ENCODE measurements at places on chromosomes 4 and X. TPM values are rescaled to one million over a fixed set of nuclear protein-coding genes. Genes with fewer than 3 reads are reported as not detected.
A peak's percentile ranks its signal among the peaks of the same experiment; 100 is the strongest.

GRCh38 chr4:185830263-185830994 is 18.4 kb upstream of the SORBS2 start:
- DNase-seq: no peak

DNA sequence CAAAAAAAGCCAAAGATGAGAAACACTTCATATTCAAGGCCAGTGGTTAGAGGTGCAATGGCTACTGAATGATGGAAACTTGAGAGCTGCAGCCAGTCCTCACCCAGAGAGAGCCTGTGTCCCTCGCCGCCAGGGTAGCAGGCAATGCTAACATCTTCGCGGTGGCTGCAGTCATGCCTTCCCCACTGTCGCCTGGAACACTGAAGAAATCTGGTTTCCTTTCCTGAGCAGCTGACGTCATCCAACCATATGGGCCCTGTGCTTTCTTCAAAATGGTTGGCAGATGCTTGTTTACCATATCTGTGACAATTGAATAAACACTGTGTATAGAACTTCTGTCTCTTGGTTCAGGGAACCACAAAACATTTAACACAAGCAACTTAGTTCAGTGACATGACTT is 39.7 kb downstream of the PRSS12 start:
- no peak for DNase-seq

DNA sequence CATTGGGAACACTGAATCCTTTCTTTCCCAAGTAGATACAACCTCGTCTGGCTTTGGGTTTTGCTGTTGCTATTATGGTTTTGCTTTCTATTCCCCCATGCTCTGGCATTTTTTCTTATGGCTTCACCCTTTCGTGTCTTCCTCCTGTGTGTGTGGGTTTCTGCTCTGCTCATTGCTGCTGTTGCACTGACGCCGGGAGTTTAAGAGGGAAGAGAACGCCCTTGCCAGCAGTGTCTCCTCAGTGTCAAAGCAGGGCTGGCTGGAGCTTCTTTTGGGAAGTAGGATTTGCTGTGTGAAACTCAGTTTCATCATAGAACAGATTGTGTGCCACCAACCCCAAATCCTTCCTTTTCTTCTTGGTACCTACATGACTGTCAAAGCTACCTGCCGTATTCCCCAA is 63.7 kb downstream of the CLDN22 start:
- no peak for DNase-seq

DNA sequence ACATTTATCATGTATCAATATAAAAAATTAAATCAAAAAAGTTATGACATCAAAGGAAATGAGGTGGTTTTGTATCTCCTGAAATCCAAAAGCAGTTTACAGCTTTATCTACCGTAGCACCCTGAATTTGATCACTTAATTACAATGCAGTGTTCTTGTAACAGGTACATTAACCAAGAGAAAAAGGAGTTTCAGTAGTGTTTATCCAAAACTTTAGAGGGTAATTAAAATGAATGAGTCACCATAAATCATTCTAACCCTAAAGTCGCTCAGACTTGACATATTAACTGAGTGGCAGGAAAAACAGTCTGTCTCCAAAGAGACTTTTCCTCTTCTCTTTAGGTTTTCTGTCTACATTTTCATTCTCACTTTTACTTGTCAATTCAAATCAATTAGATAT is 907.6 kb upstream of the EPHA5 start:
- no peak for DNase-seq

Gene IBSP
- total RNA-seq: not detected

Gene TDO2
- not detected for total RNA-seq

Gene NSD2
- total RNA-seq: 32.7 TPM

Gene FABP2
- total RNA-seq: not detected

DNA sequence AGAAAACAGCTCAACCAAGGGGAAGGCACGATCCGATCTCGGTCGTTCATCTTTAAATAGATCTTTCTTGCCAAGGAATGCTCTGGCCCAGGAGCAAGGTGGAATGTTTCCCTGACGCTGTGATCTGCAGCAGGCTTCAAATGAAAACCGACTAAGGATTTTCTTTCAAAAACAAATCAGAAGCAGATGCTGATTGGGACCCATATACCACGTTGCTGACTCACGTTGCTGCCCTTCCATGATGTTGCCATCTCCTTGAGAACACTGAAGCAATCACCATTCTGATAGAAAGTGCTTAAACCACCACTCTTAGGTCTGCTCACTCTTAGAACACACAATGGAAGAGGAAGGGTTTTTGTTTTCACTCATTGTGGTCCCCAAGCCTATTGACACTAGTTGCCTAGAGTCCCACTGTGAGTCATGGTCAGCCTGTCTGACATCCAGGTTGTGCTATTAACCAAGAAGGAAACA is 26.1 kb downstream of the LAMTOR3 start:
- DNase-seq: no peak

DNA sequence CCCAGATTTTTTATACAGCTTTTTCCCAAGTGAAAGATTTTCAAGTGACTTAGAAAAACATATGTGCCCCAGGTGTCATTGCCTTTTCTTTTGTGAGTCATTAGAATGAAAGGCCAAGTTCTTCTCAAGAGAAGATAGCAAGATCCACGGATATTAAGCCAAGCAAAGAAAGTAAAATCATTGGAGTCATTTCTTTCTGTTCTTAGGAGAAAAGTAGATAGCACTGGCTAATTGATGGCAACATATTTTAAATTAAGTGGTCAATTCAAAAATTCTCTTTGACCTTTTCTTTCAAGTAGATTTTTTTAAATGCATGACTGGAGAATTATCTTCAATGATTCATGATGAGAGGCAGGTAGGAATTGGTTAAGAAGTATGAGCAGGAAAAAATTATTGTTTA is 94.4 kb downstream of the HHIP start:
- DNase-seq: no peak

- DNase-seq: no peak
Measured at GRCh38 chr4:113976741-113977525, 2.5 kb downstream of the ARSJ start.

Gene PLS3
- 321 TPM for total RNA-seq

Gene HAND2
- total RNA-seq: not detected

GRCh38 chr4:145097331-145097820 is 620 bp downstream of the ANAPC10 start:
- no peak for DNase-seq

- peak; percentile 12 for DNase-seq
Measured at GRCh38 chr4:85707611-85708010, 232.7 kb downstream of the ARHGAP24 start.

Gene NLGN3
- under 0.01 TPM for total RNA-seq

- no peak for DNase-seq
Measured at GRCh38 chr4:25489253-25489797, 112.3 kb downstream of the ANAPC4 start.

DNA sequence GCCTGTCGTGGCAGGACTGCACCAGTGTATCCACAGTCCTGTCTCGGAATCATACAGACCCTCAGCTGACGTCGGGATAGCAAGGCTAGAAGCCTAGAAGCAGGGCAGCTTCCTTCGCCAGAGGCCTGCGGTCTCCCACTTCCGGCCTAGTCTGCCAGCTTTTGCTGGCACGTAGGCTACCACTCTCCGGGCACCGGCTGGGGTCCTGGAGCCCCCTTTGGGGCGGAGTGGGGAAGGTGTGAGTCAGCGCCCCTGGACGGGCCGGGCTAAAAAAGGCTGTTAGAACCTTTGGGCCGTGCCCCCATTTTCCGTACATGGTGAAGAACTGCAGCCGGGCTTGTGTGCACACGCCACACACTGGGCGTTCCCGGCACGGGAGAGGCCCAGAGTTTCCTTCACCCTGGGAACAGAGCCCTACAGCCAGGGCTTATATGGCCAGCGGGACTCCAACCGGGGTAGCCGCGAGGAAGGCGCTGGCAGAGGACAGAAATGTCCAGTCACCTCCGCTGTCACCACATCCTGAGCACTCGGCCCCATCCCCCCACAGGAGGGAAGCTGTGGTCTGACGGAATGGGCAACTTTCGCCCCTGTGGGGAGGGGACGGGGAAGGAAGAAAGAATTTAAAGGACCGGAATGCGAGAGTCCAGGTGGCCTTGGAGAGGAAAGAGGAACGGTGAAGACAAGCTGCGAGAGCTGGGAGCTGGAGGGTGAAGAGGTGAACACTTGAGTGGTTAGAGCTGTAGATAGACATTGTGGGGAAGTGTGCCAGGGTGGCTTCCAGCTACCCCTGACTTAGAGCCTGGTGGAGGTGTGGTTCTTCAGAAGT is 4.6 kb downstream of the MAGIX start:
- peak; percentile 71 for DNase-seq

Gene OTC
- total RNA-seq: 1.2 TPM

Gene FATE1
- total RNA-seq: not detected

- peak; percentile 49 for DNase-seq
Measured at GRCh38 chr4:78517050-78517652, 34.4 kb upstream of the ANXA3 start.

- no peak for DNase-seq
Measured at GRCh38 chr4:26139310-26139924, 181.4 kb upstream of the RBPJ start.

DNA sequence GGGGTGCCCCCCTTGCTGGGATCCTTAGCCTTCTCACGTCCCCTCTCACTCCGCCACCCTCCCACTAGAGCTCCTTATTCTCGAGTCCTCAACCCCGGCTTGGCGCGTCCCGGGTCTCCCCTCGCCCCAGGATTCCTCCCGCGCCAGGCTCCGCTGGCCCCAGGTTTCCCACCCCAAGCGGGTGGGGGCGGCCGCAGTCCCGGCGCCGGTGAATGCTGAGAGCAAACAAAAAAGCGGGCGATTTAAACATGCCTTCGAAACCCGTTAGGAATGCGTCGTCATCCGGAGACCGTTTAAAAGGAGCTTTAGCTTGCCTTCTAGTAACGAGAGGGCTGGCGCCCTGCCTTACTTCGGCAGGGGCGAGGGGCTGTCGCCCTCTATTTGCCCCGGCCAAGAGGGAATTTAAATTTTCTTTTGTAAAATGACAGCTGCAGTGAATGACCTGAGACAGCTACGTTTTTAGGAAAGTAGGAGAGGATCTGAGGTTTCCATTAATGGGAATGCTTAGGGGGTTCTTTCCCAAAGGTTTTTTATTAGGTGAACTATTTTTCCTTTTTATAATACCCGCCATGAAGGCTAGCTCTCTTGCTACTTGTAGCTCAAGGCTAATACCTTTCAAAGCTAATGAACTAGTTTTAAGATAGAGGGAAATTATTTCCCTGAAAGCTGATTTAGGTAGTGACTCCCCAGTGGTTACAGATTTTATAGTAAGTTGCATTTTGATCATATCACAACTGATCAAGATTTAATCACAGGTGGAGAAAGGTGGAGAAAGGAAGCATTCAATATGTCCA is 3.1 kb downstream of the JADE1 start:
- peak; percentile 67 for DNase-seq

DNA sequence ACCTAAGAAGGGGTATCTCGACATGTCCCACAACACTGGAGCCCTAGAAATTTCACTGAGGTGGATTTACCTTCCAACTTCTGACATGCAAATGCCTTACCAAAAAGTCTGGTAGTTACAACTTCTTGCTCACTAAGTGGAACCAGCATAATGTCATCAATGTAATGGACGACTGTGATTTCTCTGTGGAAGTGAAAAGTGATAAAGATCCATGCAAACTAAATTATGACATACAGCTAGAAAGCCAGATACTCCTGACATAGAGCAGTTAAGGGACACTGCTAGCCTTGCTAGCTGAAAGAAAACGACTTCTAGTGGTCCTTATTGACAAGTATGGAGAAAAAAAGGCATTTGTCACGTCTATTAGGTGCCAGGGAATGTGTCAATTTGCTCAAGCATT is 191.1 kb downstream of the MAB21L2 start:
- DNase-seq: no peak

All from lung microvascular endothelial cell (primary cell).